ENCODE measurements at places on chromosomes 3 and 15.

DNA sequence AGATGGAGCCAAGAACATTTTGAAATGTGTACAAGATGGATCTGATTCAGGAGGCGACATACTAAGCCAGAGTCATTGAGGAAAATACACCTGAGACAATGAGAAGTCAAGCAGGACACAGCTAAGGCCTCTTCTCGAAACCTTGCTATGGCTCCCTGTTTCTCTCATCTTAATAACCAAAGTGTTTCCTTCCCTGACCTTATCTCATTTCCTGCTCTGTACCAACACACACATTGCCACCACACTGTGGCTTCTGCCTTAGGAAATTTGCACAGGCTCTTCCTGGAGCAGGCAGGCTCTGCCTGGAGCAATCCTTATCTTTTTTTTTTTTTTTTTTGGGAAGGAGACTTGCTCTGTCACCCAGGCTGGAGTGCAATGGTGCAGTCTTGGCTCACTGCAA, 36.6 kb downstream of the OXSM start:
- no peak for DNase-seq

DNA sequence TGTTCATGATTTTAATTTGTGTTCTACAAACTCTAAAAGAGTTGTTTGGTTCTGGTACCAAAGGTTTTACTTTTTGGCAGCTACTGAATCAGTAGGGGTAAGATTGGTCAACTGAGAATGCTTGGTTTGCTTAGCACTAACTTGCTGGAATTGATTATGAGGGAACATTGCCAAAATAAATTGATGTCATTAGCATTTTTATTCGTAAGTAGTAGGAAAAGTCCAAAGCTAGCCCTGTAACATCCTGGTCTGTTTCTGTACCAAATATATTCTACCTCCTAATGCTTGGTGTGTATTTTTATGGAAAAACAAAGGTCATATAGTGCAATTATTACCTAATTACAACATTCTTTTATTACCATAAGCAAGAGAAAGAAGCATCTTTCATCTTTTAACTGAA, 35.9 kb upstream of the KPNA4 start:
- DNase-seq = no peak

DNA sequence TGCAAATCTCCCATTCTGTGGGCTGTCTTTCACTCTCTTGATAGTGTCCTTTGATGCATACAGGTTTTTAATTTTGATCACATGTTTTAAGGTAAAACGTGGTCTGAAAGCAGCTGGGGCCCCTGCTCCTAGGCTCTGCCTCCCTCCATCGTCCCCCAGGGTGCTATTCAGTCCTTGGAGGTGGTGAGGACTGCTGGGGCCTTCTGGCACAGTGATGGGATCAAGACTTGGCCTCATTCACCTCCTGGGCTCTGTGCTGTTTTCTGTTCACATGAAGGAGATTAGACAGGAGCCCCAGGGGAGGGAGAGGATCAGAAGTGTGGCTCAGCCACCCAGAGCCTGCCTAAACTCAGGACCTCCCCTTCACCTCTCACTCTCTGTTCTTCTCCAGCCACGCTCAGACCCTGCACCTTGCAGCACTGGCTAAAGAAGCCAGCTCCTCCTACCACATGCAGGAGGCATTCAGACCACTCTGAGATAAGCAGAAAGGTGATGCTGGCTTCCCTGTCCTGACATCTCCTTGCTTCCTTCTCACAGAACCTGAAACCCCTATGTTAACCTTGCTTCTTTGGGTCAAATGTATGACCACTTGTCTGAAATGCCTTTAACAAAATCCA, 43.9 kb downstream of the PAQR5 start:
- no peak for DNase-seq

- DNase-seq = no peak
Measured at GRCh38 chr3:102176333-102177050, 258.3 kb upstream of the ZPLD1 start.

GRCh38 chr15:49462232-49462844, 39.3 kb downstream of the FGF7 start:
- no peak for DNase-seq

- no peak for DNase-seq
Measured at GRCh38 chr15:92883163-92883875, 16.8 kb upstream of the CHD2 start.

GRCh38 chr15:34673241-34673640, 81.6 kb downstream of the GJD2 start:
- no peak for DNase-seq

GRCh38 chr15:72339777-72340177, 19.8 kb upstream of the CELF6 start:
- no peak for DNase-seq

DNA sequence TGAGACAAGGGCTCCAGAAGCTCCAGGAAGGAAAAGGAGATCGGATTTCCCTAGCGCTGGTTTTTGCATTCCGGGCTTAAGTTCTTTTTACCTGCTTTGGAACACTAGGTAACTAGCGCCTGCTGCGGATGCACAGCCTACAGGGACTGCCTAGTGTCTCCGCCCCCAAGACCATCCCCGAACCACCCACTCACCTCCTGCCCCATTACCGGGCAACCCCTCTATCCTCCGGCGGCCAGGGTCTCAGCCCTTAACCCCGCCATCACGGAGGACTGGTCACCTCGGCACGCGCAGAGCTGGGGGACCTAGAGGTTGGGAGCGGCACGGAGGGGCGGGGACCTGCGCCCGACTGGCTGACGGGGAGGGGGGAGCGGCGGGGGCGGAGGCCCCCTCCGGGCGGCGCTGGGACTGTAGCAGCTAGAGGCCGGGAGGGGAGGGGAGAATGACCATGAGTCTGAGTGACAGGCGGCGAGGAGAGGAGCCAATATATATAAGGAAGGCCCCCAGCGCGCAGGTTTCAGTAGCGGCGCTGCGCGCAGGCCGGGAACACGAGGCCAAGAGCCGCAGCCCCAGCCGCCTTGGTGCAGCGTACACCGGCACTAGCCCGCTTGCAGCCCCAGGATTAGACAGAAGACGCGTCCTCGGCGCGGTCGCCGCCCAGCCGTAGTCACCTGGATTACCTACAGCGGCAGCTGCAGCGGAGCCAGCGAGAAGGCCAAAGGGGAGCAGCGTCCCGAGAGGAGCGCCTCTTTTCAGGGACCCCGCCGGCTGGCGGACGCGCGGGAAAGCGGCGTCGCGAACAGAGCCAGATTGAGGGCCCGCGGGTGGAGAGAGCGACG, at the start of gene DLL4:
TSS of gene DLL4 (plus strand) at position 520 of the 839 bp plus-strand sequence. CDS start 329 bp downstream, outside the sequence.
- no peak for DNase-seq

GRCh38 chr15:31335989-31336592, 9.5 kb downstream of the KLF13 start:
- DNase-seq = no peak

DNA sequence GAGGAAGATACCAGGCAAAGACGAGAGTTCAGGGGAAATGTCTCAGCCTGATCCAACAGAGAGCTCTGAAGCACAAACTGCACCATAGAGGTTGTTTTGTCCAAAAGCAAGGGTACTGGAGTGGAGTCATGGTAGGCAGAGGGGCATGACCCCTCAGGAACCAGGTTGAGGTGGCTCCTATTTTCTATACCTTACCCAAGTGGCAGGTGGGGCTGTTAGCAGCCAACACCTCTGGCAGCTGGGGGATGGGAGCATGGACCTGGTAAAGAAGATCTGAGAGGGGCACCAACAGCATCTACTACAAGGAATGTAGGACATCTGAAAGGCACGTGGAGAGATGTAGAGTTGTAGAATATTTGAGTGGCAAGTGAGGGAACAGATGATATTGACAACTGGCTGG, 85.2 kb downstream of the GAP43 start:
- no peak for DNase-seq

DNA sequence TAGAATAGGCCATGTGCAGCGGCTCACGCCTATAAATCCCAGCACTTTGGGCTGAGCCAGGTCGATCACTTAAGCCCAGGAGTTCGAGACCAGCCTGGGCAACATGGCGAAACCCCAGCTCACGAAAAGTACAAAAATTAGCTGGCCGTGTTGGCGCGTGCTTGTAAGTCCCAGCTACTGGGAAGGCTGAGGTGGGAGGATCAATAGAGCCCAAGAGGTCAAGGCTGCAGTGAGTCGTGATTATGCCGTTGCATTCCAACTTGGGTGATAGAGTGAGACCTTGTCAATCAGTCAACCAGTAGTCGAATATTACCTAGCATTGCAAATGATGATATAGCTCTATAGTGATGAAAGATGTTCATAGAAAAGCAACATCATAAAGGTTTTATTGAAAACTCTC, 51.9 kb downstream of the USP8 start:
- DNase-seq = no peak
